Stimulated activated CD8-positive, alpha-beta memory T cell treated with anti-CD3 and anti-CD28 coated beads, Interleukin-15, amount 100 ng/mL, for 24 hours (primary cell): ENCODE measurements at places on chromosomes 3 and 15.

GRCh38 chr3:190539526-190539925 is 25.6 kb downstream of the IL1RAP start:
- no peak for DNase-seq

DNA sequence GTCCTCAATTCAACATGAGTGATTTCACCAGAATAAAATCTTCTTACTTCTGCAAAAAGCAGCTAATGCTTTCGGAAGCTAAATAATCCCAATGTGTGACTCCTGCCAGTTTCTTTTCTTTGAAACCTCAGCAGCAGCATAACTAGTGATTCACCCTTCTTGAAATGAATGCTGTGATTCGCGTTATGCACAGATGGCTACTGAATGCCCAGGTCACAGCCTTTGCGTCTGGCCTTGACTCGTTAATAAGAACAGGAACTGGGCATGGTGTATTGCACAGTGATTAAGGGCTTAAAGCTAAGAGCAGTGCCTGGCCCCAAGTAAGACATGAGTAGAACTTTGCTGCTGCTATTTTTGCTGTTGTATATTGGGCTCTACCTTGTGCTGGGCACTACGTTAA is 19.0 kb downstream of the CGNL1 start:
- no peak for DNase-seq

DNA sequence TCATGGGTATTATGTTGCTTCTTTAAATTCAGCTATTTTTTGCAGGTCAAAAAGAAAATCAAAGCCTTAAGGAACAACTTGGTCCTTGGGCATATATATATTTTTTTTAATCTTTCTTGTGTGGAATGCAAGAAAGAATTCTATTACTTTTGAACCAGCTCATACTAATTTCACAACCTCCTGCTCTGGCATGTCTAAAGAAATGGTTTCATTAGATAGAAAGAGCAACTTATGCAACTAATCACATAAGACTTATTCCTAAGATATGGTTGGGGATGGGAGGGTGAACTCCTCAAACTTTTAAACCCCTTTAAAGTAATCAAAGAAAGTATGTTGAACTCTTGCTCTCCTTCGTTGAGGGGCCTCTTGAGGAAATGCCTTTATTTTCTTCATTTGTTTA is 114.9 kb downstream of the GMNC start:
- DNase-seq = no peak

GRCh38 chr15:50318697-50319096 is 36.3 kb downstream of the GABPB1 start:
- DNase-seq = no peak

DNA sequence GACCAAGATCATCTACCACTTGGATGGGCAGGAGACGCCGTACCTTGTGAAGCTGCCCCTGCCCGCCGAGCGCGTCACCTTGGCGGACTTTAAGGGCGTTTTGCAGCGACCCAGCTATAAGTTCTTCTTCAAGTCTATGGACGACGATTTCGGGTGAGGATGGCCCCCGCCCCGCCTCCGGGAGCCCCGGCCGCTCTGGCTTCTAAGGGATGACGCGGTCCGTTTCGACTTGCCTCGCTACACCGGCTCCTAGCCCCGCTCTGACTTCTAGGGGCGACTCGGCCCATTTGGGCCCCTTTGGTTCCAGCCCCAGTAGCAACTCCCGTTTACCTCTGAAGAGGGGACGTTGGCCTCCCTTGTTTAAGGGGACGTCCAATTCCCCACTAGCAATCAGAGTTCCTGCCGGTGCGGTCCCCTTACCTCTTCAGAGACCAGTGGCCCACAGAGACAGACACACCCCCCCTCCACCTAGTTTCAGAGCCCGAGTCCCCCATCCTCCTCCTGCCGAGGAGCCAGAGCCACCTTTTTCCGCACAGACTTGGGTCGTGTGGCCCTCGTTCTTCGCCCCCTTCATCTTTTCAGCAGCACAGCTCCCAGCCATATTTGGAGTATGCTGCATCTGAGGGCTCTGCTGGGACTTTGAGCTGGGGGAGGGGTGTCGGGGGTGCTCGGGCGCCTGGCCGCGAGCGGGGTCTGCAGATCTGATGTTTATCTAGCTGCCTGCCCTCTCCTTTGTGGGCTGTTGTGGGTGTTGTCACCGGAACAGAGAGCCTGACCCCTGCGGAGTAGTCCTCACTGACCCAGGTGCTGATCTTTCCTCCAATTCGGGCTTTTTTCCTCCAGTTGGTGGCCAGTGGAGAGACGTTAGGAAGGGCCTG is 706 bp downstream of the DVL3 start:
- peak; percentile 16 for DNase-seq

GRCh38 chr15:99433757-99434450 is 131.9 kb upstream of the MEF2A start:
- DNase-seq = no peak

- no peak for DNase-seq
Observed at GRCh38 chr3:153287017-153287416, 125.0 kb downstream of the RAP2B start.

GRCh38 chr3:195071916-195072820 is 198.8 kb downstream of the XXYLT1 start:
- no peak for DNase-seq

- DNase-seq = no peak
Observed at GRCh38 chr3:197680955-197681521, 55.7 kb downstream of the RUBCN start.

GRCh38 chr3:100081986-100082692 is 32.2 kb downstream of the FILIP1L start:
- no peak for DNase-seq

DNA sequence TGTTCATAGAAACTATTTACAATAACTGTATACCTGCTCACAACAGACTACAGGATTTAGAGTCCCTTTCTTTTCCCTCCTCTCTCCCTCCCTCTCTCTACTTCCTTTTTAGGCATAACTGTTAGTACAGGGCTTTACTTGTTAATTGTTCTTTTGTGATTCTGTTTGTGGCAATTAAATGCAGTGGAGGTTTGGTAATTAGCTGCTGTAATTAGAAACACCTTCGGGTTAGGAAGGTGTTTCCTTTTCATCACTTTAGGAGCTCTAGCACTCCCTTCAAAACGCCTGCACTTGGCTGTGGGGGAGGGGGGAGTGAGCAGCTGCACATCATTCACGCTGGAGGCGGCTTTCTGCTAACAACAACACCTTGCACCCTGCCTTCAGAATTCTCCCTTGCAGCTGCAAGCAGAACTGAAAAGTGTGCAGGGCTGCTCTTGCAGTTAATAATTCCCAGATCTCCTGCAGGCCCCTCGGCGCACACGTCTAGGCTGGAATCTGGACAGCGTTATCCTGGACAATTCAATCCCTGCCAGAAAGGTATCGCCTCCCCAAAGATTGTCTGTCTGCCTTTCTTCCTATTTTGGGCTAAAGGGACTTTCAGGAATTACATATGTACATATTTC is 242.6 kb upstream of the RGMA start:
- DNase-seq = no peak

DNA sequence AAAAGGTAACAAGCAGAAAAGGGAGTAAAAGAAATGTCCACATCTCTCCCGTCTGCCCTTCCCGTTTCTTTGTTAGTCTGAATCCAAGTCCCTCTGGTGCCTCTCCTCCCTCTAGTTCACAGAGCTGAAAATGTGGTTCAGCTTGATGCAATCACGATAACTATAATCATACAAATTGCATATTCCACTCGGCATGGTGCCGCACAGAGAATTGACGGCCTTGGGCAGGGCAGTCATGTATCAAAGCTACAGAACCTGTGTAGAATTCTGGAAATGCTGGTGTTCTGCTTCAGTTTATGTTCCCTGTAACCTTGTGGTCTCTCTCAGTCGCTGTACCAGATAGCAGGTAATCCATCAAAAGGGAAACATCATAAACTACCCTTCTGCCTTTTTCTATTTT is 562.9 kb upstream of the CBLB start:
- no peak for DNase-seq
